AG04449 (cell line): ENCODE measurements at places on chromosomes 12 and 14.

DNA sequence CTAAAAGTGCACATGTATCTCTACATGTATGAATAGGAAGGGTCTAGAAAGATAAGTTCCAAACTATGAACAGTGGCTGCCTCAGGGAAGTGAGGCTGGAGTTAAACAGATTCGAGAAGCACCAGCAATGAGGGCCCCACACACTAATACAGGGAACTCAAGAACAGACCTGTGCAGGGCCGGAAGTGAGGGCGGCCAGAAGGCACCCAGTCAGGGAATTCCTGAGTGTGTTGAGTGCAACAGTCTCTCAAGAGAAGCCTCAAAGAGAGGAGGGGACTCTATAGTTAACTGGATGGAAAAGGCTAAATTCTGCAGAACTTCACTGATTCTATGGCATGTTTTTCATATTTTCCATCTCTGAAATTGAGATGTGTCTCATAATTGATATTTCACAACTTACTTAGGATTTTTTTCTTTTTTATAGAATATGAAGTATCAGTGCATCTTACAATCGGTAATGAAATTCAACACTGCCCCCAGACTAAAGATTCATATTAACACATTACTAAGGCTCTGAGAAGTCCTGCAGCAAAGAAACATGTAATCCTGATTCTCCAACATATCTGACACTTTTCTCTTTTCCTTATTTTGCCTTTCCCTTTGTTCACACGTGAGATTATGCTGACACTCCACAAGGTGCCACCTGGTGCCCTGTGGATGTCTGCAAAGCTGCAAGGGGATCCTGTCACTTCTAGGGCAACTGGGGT lies 61.3 kb downstream of the CHGA start:
- DNase-seq = no peak

- DNase-seq = no peak
Observed at GRCh38 chr12:71158361-71158882, 623 bp upstream of the TSPAN8 start.

DNA sequence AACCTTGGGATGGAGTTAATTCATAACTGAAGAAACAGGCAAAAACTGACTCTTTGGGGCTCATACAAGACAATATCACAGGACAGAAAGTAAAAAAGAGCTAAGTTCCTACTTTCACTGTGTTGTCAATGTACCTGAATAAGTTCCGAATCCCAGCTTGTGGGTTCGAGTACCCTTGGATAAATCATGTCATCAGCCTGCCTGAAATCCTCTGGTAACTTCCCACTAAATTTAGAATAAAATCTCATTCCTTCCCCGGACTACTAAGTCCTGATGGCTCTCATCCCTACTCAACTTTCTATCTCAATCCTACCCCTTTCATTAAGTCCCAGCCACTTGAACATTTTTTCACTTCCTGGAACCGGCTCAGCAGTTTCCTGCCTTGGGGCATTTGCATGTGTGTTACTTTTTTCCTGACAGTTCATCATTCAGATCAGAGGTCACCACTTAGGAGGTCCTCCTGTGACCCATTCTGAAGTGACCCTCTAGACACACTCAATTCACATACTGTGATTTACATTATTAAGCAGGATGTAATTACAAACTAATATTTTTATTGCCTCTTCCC lies 12.7 kb downstream of the ERP29 start:
- DNase-seq = no peak

GRCh38 chr12:26845984-26846383 lies 13.0 kb upstream of the ITPR2 start:
- peak; percentile 71 for DNase-seq

DNA sequence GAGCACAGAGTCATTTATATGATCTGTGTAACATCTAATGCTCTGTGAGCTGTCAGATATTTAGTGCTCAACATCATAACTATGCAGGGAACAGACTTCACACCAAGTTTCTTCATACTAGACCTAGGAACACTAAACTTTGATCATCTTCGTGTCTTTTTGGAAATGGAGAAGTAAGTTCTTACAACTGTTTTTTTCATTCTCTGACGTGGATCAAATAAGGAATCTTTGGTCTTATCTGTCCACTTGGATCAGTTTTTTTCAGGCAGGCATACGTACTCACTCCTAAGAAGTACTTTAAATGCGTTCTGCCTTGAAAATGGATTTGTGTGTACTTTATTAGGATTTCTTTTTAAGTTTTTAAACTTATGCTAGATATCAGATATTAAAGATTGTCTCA lies 191.0 kb downstream of the FBXL14 start:
- DNase-seq = no peak

- DNase-seq = no peak
Observed at GRCh38 chr12:68746572-68747180, 700 bp downstream of the SLC35E3 start.

- no peak for DNase-seq
Observed at GRCh38 chr12:76113800-76114757, 29.6 kb upstream of the NAP1L1 start.

GRCh38 chr12:87317302-87317701 lies 711.9 kb downstream of the C12orf50 start:
- DNase-seq = no peak

DNA sequence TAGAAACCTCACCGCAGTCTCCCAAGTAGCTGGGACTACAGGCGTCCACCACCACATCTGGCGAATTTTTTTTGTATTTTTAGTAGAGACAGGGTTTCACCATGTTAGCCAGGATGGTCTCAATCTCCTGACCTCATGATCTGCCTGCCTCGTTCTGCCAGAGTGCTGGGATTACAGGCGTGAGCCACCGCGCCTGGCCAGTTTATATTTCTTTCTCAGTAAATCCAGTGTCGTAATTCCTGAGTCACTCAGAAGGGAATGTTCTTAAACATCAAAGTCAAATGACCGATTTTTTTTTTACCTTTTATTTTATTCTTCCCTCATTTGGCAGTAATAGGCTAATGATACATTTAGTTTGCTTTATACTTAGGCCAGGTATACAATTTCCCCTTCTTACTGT lies 80.5 kb downstream of the FBXO33 start:
- no peak for DNase-seq

DNA sequence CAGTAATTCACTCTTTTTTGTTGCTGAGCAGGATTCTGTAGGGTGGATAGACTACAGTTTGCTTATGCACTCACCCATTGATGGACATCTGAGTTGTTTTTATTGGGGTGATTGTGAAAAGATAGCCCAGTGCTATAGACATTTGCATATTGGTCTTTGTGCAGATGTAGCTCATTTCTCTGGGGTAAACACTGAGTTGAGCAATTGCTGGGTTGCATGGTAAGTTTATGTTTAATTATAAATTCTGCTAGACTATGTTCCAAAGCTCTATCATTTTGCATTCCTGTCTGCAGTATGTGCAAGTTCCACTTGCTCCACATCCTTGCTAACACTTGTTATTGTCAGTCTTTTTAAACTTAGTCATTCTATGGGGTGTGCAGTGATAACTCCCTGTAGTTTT lies 65.4 kb upstream of the RFLNA start:
- no peak for DNase-seq

- DNase-seq = no peak
Observed at GRCh38 chr12:104427547-104427938, 29.2 kb upstream of the CHST11 start.

DNA sequence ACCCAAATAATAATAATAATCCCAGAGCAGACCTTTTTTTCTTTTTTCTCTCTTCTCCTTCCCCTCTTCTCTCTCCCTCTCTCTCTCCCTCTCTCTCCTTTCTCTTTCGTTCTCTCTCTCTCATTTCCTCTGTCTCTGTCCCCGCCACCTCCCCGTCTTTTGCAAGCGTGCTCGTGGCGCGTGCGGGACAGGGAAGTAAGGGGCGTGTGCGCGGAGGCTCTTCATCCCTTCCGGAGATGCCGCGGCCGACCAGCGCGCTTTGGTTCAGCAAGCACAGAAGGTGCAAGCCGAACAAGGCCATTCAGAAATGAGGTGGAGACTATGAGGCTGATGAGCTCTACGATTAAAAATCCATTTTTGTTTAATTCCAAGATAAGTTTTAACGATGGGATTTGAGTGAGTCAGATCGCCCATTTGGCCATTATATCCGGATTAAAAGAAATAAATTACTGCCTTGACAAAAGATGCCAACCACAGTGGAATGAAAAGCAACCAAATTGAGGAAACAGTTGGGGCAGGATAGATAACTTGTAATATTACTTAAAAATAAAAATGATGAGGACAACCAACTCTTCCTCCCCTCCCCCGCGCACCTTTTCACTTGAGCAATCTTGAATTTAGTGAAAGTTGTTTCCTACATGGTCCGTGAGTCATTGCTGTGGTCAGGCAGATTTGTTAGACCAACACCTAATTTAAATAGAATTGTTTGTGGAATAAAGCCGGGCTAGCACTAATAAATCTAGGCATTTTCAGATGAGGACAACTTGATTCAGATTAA lies 1.2 kb upstream of the AMIGO2 start:
- no peak for DNase-seq

DNA sequence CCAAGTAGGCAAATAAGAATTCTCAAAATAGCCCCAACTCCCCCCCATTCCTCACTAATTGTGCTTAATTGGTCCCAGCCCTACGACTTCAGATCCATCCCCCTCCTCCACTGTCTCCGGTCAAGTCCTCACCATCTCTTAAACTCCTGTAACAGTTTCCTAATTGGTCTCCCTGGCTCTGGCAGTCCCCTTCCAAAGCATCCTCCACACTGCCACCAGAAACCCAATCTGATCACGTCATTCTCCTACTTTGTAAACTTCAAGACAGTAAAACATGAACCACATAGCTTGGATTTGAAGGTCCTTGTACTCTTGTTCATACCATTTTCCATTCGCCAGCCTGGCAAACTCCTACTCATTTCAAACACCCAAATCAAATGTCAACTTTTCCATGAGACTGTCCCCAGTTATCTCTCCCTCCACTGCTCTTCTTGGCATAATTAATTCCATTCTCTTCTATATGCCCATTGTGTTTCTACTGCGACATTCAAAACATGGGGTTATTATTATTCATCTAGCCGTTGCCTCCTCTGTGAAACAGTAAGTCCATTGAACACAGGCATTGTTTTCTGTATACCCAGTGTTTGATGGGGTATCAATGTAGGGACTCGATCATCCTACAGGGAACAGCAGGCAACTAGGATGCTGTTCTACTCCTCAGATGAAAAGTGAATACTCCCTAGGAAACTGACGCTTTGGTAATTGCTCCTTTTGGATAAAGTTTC lies 104.6 kb downstream of the EGLN3 start:
- no peak for DNase-seq

GRCh38 chr12:106022568-106023012 lies 116.2 kb downstream of the NUAK1 start:
- DNase-seq = no peak

- no peak for DNase-seq
Observed at GRCh38 chr14:104999361-104999760, 13.8 kb downstream of the CLBA1 start.

DNA sequence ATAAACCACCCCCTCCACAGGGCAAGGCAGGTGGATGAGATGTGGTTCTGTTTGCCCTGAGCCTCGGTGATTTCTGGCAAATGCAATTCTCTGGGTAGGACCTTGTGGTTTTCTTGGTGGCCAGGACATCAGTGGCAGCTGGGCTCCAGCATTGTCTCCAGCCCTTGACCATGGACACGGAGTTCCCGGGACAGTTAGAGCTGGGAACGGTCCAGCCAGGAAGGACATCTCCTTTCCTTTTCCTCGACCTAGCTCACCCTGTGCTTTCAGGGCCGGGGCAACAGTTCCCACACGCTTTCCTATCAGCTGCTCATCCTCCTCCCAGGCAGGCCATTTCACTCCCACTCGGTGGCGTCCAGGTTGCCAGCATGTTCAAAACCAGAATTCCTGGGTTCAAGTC lies 9.2 kb downstream of the SERPINA4 start:
- DNase-seq = no peak

DNA sequence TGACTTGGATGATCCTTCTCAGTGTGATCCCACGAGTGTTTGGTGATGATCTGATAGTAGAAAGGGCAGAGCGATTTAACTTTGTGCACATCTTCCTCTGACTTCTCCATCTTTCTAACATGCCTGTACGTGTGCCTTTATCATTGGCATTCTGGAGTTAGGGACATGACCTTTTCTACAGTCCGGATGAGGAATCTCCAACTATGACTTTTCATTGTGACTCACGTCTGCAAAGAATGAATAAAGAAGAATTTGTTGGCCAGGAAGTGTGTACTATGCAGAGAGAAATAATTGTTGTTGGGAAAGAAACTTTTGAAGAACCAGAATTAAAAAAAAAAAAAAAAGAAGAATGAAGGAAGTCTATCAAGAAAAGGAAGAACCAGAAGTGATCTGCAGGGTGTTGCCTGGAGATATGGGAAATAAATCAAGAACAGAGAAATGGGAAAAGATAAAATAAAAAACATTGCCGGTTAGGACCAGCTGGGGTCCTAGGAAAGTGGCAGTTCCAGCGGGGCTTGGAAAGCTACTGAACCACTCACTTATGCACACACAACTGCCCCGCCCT lies 25.3 kb downstream of the PPFIBP1 start:
- DNase-seq = no peak

- DNase-seq = no peak
Observed at GRCh38 chr12:43277651-43278540, 274.1 kb downstream of the ADAMTS20 start.

- DNase-seq = no peak
Observed at GRCh38 chr12:103144278-103144677, 186.8 kb downstream of the ASCL1 start.

- no peak for DNase-seq
Observed at GRCh38 chr12:1806301-1807086, 13.9 kb upstream of the LRTM2 start.

GRCh38 chr12:64665514-64665913 lies 55.2 kb downstream of the RASSF3 start:
- no peak for DNase-seq

DNA sequence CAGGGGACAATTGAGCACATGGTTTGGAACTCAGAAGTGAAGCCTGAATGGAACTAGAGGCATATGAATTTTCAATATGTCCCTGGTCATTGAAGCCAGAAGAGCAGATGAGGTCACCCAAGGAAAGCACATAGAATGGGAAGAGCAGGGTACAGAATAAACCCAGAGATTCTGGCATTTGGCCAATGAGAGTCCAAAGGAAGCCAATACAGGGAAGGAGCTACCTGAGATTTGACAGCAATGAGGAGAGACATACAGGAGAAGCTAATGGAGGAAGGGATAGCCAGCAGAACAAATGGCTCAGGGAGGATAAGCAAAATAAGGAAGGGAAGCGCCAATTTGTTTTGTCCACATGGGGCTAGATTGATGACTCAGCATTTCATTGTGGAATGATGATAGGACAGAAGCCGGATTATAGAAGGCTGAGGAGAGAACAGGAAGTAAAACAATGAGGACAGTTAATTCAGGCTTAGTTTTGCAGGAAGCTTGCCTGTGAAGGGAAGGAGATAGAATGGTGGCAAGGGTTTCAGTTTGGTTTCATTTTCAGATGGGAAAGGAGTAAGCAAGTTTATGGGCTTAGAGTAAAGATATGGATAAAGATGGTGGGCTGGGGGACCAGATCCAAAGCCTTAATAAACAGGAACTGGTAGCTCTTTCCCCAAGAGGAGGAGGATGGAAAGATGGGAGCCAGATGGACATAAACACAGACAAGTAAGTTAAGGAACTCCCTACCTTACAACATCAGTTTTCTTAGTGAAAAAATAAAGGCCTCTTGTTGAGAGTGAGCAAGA lies 3.2 kb upstream of the SPTSSA start:
- no peak for DNase-seq

- no peak for DNase-seq
Observed at GRCh38 chr14:93085911-93086310, 29.8 kb downstream of the ITPK1 start.

GRCh38 chr12:119011231-119011630 lies 29.9 kb downstream of the SRRM4 start:
- DNase-seq = no peak

GRCh38 chr12:105444653-105445102 lies 114.2 kb downstream of the C12orf75 start:
- DNase-seq = no peak
